ENCODE measurements at places on chromosomes 1 and 21.

GRCh38 chr1:209805875-209806760, at the start of gene IRF6:
Gene IRF6 (minus strand): TSS chr1:209806142. CDS start chr1:209801413, 4,729 bp downstream.
- DNase-seq = peak; percentile 80

- DNase-seq = peak; percentile 32
These were observed 69.7 kb upstream of the USP24 start for GRCh38 chr1:55284856-55285255.

GRCh38 chr1:104987210-104987609, 1237.5 kb downstream of the AMY1C start:
- no peak for DNase-seq

GRCh38 chr1:184389446-184389845, 2.6 kb downstream of the C1orf21 start:
- no peak for DNase-seq

GRCh38 chr1:67441183-67441582, 11.0 kb upstream of the SERBP1 start:
- DNase-seq = no peak

DNA sequence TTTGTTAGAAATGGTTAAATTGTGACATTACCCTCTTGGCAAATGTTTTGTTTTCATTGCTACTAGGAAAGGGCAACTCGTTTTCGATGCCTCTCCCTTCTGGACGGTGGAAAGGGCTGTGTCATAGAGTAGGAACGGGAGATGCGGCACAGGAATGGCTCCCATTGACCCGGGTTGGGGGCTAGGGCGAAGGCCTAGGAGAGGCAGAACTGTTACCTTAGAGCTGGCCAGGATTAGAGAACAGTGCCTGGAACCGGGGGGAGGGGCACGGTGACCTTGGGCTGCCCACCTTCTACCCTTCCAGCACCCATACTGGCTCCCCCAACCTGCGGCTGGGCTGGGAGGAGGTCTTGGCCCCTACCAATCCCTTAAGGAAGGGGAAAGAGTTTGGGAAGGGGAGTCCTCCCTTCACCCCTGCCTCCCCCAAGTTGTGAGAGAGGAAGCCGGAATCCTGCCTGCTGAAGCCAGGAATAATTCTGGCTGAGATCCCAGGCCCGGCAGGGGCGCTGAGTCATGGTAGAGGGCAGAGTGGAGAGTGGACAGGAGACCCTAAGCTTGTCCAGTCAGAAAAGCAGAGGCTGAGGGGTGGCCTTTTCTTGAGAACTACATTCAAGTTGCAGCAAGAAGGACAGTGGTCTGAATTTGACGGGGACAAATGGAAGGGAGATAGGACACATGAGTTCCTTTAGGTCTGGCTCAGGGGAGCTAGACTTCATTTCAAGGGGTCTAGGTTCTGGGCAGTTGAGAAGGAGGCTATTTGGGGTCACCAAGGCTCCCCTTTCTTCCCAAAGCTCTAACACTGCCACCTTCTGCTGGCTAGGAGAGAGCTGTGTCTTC, 8.2 kb downstream of the LMNA start:
- no peak for DNase-seq

DNA sequence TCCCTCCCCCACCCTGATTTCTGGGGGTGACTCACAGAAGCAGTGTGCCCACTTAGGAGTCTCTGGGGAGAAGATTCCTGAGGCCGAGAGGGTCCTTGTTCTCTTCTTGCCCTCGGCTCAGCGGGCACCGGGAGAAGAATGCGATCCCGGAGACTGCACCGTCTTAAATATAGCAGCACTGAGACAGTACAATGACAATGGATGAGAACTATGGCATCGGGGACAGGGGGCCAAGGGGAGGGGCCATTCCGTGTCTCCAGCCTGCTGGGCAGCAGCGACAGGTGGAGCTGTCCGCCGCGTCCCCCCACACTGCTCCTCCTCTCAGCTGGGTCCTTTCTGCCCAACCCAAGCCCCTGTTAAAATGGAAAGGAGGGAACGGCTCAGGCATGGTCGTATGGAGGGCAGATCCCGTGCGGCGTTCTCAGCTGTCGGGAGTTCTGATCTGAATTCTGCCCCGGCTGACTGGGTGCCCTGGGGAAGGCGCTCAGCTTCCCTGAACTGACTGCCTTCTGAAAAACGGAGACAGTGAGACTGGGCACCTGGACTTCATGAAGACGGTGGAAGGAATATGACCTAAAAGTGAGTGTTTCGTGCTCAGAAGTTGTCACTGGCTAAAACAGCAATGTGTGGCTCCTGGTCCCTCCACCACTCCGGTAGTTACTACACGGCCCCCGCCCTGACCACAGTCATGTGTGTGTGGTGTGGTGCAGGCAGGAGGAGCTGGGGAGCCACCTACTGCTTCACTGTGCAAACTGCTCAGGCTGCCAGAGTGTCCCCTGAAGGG, at the start of gene MYOM3:
MYOM3 (minus strand) TSS at position 140 of the 784 bp plus-strand sequence. CDS start 3,499 bp downstream, outside the sequence.
- DNase-seq = peak; percentile 77

DNA sequence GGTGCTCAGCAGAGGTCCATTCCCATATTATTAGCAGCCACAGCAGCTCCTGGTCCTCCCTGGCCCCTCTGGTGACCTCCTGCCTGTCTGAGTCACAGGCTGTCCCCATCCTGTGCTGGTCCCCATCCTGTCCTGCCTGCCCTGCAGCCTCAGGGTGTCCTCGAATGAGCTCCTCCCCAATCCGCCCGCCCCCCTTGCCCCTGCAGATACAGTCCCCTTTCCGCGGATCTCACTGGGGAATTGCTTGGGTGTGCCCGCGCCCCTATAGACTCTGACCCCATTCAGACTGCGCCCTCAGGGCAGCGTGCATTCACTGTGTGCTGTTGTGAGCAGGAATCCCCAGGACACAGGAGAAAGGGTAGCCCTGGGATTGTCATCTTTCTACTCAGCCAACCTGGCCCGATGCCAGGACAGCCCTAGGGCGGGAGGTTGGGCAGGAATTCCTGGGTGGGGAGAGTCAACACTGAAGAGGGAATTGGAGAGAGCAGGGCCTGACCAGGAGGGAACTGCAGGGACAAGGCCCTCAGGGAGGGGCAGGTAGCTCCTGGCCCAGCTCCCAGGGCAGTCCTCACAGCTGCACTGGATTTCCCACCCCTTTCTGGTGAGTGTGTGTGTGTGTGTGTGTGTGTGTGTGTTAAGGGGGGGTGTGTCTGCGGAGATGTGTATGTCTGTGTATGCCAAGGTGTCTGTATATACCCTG, 1.1 kb upstream of the GUCA2A start:
- no peak for DNase-seq

- DNase-seq = no peak
These were observed 497.1 kb downstream of the AGBL4 start for GRCh38 chr1:49526672-49527071.

DNA sequence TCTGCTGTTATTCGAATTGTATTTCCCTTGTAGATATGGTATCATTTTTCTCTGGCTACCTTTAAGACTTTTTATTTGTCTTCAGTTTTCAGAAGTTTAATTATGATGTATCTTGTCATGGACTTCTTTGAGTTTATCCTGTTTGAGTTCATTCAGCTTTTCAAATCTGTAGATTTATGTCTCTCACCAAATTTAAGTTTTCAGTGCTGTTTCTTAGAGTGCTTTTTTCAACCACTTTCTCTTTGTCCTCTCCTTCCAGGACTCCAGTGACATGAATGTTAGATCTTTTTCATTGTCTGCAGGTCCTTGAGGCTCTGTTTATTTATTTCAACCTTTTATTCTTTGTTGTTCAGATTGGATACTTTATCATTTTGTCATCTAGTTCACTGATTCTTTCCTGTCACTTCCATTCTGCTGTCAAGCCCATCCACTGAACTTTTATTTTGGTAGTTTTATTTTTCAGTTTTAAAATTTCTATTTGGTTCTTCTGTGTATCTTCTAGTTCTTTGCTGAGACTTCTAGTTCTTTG, 11.4 kb downstream of the RAB4A start:
- DNase-seq = no peak

GRCh38 chr1:178004926-178005391, 35.1 kb upstream of the SEC16B start:
- no peak for DNase-seq

DNA sequence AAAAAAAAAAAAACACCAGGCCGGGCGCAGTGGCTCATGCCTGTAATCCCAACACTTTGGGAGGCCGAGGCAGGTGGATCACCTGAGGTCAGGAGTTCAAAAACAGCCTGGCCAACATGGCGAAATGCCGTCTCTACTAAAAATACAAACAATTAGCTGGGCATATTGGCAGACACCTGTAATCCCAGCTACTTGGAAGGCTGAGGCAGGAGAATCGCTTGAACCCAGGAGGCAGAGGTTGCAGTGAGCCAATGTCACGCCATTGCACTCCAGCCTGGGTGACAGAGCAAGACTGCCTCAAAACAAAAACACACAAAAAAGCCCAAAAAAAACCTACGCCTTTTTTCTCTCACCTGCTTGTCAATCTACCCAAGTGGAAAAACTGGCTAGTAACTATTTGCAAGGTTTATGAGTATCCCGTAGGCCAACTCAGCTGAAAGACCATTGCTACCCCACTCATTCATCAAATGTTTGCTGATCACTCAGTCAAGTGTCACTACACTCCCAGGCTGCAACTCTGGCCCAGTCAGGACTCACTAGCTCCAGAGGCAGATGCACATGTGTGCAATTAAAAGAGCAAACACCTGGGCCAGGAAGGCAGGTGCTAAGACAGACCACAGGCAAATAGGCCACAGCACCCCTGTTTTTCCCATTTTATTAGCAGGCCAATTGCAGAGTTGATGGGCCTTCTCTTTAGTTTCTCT, 2.0 kb downstream of the CSRP1 start:
- no peak for DNase-seq

- no peak for DNase-seq
These were observed 334.6 kb downstream of the RGS7 start for GRCh38 chr1:241022366-241022765.

GRCh38 chr1:211518330-211519289, 26.6 kb upstream of the RD3 start:
- no peak for DNase-seq

Measured in activated naive CD4-positive, alpha-beta T cell treated with anti-CD3 and anti-CD28 coated beads, Interleukin-2, amount 10 ng/mL, durations not matched to agents 7 days and 5 days (primary cell).